ENCODE measurements at places on chromosomes 13 and 19. TPM values are rescaled to one million over a fixed set of nuclear protein-coding genes. Genes with fewer than 3 reads are reported as not detected.

Gene ANGPTL8
- total RNA-seq = 2.6 TPM

Gene NDFIP2
- 46.5 TPM for total RNA-seq

Gene PNMA8C
- 0.53 TPM for total RNA-seq

Gene CHAF1A
- total RNA-seq = 15.5 TPM

Gene LMO7
- total RNA-seq = 109 TPM

Gene IER2
- 62.4 TPM for total RNA-seq

Gene PBX4
- total RNA-seq = 5.3 TPM

Gene NLRP9
- total RNA-seq = not detected

Gene CEACAM7
- not detected for total RNA-seq
